ENCODE measurements at places on chromosomes 12 and 14.

- no peak for DNase-seq
- H3K4me1 ChIP-seq = peaks cover 22% of the 10 kb centered on the region
- no peak overlapping the region for H3K4me3 ChIP-seq
- H3K27ac ChIP-seq = no peak overlapping the region
- no peaks in the 10 kb centered on the region for H3K27me3 ChIP-seq
Measured at GRCh38 chr12:12396694-12397093, 39.8 kb downstream of the BORCS5 start.

DNA sequence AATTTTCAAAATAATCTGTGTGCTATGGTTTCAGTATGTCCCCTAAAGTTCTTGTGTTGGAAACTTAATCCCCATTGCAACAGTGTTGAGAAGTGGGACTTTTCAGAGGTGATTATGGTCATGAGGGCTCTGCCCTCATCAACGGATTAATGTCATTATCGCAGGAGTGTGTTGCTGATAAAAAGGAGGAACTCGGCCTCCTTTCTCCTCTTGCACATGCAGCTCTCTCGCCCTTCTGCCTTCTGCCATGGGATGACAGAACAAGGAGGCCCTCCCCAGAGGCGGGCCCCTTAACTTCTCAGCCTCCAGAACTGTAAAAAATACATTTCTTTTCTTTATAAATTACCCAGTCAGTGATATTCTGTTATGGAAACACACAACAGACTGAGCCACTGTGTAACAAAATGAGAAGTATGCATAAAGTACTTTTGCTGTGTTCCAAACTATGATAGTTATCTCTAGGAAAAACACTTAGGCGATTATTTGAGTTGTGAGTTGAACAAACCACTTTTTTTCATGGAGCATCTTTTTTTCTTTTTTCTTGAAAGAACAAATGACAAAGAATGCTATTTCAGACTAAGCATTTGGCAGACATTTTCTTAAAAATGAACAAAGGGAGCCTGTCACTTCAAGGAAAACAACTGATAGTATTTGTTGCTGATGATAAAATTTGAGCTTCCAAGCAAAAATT lies 134.8 kb upstream of the FUT8 start:
- H3K27me3 ChIP-seq = peaks cover 16% of the 10 kb centered on the region
- H3K36me3 ChIP-seq = peaks cover 6% of the 10 kb centered on the region
- H3K27ac ChIP-seq = no peak overlapping the region
- H3K4me3 ChIP-seq = no peak overlapping the region
- H3K4me1 ChIP-seq = peaks cover 11% of the 10 kb centered on the region
- no peak for DNase-seq

DNA sequence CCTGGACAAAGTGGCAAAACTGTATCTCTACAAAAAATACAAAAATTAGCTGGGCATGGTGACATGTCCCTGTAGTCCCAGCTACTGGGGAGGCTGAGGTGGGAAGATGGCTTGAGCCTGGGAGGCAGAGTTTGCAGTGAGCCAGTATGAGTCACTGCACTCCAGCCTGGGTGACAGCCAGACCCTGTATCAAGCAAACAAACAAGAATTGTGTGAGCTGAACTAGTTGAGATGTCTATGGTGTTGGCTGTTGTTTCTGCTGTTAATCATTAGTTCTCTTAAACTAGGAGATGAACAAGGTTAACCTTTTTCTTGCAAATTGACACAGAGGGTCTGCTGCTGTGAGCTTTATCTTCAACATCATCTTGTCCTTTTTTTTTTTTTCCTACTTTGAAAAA lies 23.6 kb downstream of the RASSF3 start:
- peaks cover 23% of the 10 kb centered on the region for H3K36me3 ChIP-seq
- DNase-seq = no peak
- peak overlapping the region; percentile 77 for H3K27ac ChIP-seq
- peaks cover 30% of the 10 kb centered on the region for H3K4me1 ChIP-seq
- no peaks in the 10 kb centered on the region for H3K27me3 ChIP-seq

DNA sequence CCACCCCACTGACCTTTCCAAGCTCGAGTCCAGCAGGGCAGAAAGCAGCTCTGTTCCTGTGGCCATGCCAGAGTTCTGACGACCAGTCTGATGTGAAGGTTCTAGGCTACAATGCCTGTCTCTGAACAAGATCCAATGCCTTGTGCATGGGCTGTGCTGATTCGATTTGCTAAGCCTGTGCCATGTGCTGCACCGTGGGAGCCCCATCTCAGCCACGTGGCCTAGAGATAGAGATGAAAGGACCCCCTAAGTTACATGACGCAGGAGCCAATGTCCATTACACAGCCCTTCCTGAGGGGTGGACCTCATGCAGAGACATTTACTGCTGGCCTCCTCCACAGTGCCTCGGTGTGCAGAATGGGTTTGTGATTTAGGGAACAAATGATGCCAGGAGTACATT lies 256.0 kb downstream of the SLC15A4 start:
- no peaks in the 10 kb centered on the region for H3K4me1 ChIP-seq
- no peak overlapping the region for H3K4me3 ChIP-seq
- H3K27ac ChIP-seq = no peak overlapping the region
- no peaks in the 10 kb centered on the region for H3K36me3 ChIP-seq
- no peak for DNase-seq
- no peaks in the 10 kb centered on the region for H3K27me3 ChIP-seq

GRCh38 chr14:66401449-66402095 lies 84.6 kb upstream of the CCDC196 start:
- H3K27ac ChIP-seq = no peak overlapping the region
- DNase-seq = no peak
- no peaks in the 10 kb centered on the region for H3K36me3 ChIP-seq
- peaks cover 6% of the 10 kb centered on the region for H3K4me1 ChIP-seq

DNA sequence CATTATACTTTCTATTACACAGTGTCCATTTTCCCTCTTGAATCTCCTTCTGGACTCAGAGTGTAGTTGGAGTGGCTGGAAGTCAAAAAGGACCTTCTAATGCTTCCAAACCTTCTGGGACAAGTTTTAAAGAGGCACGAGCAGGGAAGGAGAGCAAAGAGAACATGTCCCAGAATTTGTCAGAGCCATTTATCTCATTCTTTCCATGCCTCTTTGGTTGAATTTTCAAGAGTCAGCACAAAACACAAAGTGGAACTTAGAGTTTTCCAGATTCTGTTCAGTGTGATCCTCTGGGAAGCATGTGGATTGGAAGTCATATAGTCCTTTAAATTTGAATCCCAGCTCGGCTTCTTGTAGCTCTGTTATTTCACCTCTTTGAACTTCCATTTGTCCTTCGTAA lies 138.2 kb upstream of the PWP1 start:
- H3K4me1 ChIP-seq = peaks cover 3% of the 10 kb centered on the region
- H3K27ac ChIP-seq = no peak overlapping the region
- no peaks in the 10 kb centered on the region for H3K36me3 ChIP-seq
- no peak overlapping the region for H3K4me3 ChIP-seq

- peaks cover 6% of the 10 kb centered on the region for H3K4me1 ChIP-seq
- H3K36me3 ChIP-seq = no peaks in the 10 kb centered on the region
- no peak overlapping the region for H3K27ac ChIP-seq
- no peak overlapping the region for H3K4me3 ChIP-seq
- no peaks in the 10 kb centered on the region for H3K27me3 ChIP-seq
Measured at GRCh38 chr14:66115740-66116502, 370.2 kb upstream of the CCDC196 start.

- no peak overlapping the region for H3K4me3 ChIP-seq
- peaks cover 2% of the 10 kb centered on the region for H3K36me3 ChIP-seq
Measured at GRCh38 chr12:111759991-111760390, 6.7 kb upstream of the ALDH2 start.

- H3K36me3 ChIP-seq = no peaks in the 10 kb centered on the region
- H3K4me1 ChIP-seq = peaks cover 11% of the 10 kb centered on the region
- H3K4me3 ChIP-seq = no peak overlapping the region
Measured at GRCh38 chr12:50081096-50081808, 3.9 kb upstream of the SMARCD1 start.

GRCh38 chr14:50388256-50388931 lies 8.3 kb downstream of the CDKL1 start:
- no peak overlapping the region for H3K4me3 ChIP-seq
- H3K27me3 ChIP-seq = peaks cover 20% of the 10 kb centered on the region
- no peak for DNase-seq
- peaks cover 18% of the 10 kb centered on the region for H3K4me1 ChIP-seq
- H3K27ac ChIP-seq = no peak overlapping the region

DNA sequence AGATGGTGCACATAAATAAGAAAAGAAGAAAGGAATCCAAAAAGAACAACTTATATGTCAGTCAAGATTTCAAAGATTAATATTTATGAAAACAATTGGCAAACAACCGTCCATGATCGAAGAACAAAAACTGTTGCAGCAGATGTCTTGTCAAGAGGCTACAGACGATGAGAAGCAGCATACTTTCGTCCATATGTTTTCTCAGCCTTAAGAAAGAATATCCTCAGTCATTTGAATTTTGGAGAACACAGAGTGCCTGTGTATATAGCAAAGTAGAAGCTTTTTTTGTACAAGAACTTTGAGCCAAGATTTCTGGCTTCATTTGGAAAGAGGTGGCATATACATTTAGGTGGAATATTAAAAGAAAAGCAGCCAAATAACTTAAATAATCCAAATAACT lies 297.2 kb downstream of the ITPR2 start:
- peaks cover 3% of the 10 kb centered on the region for H3K4me1 ChIP-seq
- H3K4me3 ChIP-seq = no peak overlapping the region
- no peak overlapping the region for H3K27ac ChIP-seq
- no peaks in the 10 kb centered on the region for H3K27me3 ChIP-seq
- DNase-seq = no peak

DNA sequence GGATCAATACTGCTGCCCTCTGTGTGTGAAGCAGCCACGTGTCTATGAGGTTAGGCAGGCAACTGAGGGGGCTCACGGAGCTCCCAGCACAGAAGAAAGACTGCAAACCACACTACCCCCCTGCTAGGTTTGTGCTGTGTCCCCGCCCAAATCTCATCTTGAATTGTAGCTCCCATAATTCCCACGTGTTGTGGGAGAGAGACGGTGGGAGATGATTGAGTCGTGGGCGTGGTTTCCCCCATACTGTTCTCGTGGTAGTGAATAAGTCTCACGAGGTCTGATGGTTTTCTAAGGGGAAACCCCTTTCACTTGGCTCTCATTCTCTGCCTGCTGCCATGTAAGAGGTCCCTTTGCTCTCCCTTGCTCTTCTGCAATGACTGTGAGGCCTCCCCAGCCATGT lies 68.6 kb downstream of the ACTN1 start:
- no peak overlapping the region for H3K27ac ChIP-seq
- no peaks in the 10 kb centered on the region for H3K27me3 ChIP-seq
- DNase-seq = no peak
- peaks cover 12% of the 10 kb centered on the region for H3K36me3 ChIP-seq
- H3K4me1 ChIP-seq = peaks cover 1% of the 10 kb centered on the region
- no peak overlapping the region for H3K4me3 ChIP-seq

DNA sequence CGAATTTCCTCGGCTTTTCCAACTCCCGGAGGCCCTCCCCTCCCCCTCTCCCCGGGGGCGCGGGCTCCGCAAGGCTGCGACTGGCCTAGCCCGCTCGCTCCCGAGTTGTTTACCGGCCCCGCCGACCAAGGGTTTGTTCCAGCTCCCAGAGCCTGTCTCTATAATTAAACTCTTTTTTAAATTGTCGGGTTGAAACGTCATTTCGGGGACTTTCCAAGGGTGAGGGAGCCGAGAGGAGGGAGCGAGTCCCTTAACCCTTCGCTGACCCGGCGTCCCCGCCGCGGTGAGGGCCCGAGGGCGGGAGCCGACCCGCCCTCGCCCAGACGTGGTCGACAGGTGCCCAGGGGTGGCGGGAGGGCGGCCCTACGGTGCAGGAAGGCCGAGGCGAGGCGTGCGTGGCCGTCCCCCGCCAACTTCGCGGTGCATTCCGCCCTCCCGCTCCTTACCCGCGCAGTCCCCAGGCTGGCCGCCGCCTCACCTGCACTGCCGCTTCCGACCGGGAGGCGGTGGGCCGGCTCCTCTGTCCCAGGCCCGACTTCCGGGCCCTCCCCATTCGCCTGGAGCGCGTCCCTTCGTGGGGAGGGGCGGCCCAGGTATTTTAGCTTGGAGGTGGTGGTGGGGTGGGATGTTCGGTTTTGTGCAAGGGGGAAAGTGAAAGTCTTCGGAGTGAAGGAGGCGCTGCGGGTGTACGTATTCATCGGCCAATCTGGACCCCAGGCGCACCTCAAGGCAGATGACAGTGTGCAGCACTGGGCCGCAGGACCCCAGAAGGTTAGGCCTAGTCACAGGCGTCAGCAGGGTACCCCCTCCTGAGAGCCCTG lies 2.9 kb upstream of the ZFP36L1 start:
- H3K36me3 ChIP-seq = peaks cover 17% of the 10 kb centered on the region
- peaks cover 24% of the 10 kb centered on the region for H3K4me1 ChIP-seq
- no peaks in the 10 kb centered on the region for H3K27me3 ChIP-seq
- peak overlapping the region; percentile 100 for H3K27ac ChIP-seq
- peak; percentile 76 for DNase-seq
- peak overlapping the region; percentile 98 for H3K4me3 ChIP-seq

- no peak overlapping the region for H3K4me3 ChIP-seq
- peaks cover 18% of the 10 kb centered on the region for H3K4me1 ChIP-seq
- no peaks in the 10 kb centered on the region for H3K27me3 ChIP-seq
- H3K27ac ChIP-seq = no peak overlapping the region
Measured at GRCh38 chr12:127722611-127723010, 544.4 kb upstream of the TMEM132C start.

GRCh38 chr12:68358532-68359485 lies 26.6 kb upstream of the MDM1 start:
- H3K36me3 ChIP-seq = no peaks in the 10 kb centered on the region
- peak overlapping the region; percentile 57 for H3K27ac ChIP-seq
- DNase-seq = no peak
- H3K4me1 ChIP-seq = peaks cover 5% of the 10 kb centered on the region
- no peak overlapping the region for H3K4me3 ChIP-seq

DNA sequence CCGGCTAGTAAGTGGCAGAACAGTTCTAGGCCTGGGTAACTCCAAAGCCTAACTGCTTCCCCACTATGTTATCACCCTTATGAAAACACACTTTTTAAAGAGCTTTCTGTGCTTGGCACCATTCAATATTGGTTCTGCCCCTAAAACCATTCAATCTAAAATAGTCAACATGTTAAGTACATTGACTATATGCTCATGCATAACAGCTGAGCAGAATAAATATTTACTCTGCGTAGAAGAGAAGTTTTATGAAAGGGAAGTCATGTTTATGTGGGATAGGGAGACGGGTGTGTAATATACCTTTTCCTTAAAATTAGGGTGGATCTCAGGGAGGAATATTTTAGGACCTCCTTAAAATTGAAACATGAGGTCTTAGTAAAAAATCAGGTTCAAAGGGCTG lies 80.5 kb downstream of the SAMD4A start:
- H3K27ac ChIP-seq = no peak overlapping the region
- H3K27me3 ChIP-seq = peaks cover 10% of the 10 kb centered on the region
- DNase-seq = no peak
- H3K4me3 ChIP-seq = no peak overlapping the region
- H3K4me1 ChIP-seq = peaks cover 20% of the 10 kb centered on the region

- H3K27me3 ChIP-seq = no peaks in the 10 kb centered on the region
- DNase-seq = no peak
- H3K4me3 ChIP-seq = no peak overlapping the region
- no peaks in the 10 kb centered on the region for H3K4me1 ChIP-seq
- H3K36me3 ChIP-seq = peaks cover 10% of the 10 kb centered on the region
Measured at GRCh38 chr12:21336656-21337055, 1.9 kb upstream of the SLCO1A2 start.

DNA sequence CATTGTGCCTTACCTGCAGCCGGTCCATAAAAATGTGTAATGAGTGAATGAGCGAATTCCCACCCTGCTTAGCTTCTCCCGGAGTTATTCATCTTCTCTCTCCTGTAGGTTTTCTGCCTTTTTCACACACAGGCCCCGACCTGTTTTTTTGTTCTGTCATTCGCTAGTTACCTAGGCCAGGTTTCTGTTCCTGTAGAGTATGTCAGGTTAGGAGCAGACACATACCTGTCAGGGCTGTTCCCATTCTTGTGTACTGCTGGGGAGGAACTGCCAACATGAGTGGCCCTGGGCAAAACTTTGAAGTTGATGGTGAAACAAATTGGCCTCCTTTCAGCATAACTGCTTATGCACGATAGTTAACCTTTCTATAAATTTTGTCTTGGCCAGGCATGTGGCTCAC lies 140.1 kb downstream of the SYNE2 start:
- no peaks in the 10 kb centered on the region for H3K27me3 ChIP-seq
- no peak overlapping the region for H3K4me3 ChIP-seq
- DNase-seq = no peak
- no peak overlapping the region for H3K27ac ChIP-seq
- peaks cover 17% of the 10 kb centered on the region for H3K36me3 ChIP-seq

Data from progenitor cell of endocrine pancreas (in vitro differentiated cells).